ENCODE measurements at places on chromosomes 12 and 14. TPM values are rescaled to one million over a fixed set of nuclear protein-coding genes. Genes with fewer than 3 reads are reported as not detected.

GRCh38 chr14:100710826-100711462 is 15.7 kb upstream of the DLK1 start:
- no peak for DNase-seq

- no peak for DNase-seq
Measured at GRCh38 chr14:96797582-96798349, 584 bp downstream of the VRK1 start.

DNA sequence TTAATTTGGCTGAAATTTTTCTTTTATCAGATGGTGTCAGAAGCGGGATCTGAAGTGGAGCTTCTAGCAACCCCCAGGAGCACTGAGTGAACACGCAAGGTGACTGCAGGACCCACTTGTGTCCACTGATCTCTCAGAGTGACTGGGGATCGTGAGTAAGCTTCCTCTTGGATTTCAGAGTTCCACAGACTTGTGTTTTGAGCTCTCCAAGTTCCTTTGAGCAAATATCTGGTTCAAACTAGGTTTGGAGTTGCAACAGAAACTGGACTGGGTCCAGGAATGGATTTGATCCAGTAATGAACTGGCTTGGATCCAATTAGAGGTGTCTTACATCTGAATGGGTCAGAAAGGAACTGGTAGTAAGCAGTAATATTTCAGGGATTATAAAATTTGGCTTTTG is 24.7 kb upstream of the B4GALNT1 start:
- DNase-seq, result peak; percentile 28

Gene TMTC2
- polyA plus RNA-seq, result 1.1 TPM

GRCh38 chr14:95695913-95696312 is 9.7 kb downstream of the TCL1B start:
- no peak for DNase-seq

DNA sequence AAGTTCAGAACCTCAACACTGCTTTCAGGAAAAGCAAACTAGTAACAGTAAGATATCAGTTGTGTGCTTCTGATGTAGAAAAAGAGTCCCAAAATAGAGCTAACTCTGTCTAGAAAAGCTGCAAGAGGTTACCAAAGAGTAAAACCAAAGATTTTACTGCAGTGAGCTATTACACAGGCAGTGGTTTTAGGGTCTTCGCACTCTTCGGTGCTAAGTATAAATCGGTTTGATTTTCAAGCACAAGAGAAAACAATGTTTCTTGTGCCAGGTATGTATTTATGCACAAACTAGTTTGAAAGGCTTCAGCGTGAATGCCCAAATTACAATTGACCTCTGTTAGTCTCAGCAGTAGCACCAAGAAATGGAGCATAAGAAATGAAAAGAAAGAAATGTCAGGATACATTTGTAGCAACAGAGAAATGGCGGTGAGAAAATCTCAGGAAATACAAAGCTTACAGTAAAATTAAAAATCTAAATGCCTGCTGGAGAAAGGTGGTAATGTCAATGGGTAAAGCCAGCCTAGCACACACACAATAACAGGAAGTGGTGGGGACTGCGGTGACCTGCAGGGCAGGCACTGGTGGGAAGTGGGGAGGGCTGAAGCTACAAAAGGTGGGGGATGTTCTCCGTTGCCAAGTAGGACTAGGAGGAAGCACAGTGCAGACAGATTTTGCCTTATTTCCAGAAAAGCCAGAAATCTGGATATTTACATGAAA is 18.0 kb upstream of the DYRK2 start:
- DNase-seq, result no peak

DNA sequence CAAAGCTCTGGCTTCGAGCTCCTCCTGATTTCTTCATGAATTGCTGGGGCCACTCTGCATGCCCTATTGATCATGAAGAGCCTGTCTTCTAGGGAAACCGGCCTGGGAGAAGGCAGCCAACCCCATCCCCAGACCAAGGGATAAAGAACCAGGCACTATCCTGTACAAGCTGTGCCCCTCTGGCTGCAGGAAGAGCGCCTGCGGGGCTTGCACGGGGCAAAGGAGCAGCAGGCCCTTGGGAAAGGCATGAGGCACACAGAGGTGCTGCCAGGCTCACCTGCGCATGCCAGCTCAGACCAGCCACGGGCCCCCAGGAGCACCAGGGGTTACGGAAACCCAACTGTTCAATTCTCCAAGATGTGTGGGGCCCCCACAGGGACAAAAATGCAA is 2.1 kb downstream of the ITPK1 start:
- DNase-seq, result no peak

DNA sequence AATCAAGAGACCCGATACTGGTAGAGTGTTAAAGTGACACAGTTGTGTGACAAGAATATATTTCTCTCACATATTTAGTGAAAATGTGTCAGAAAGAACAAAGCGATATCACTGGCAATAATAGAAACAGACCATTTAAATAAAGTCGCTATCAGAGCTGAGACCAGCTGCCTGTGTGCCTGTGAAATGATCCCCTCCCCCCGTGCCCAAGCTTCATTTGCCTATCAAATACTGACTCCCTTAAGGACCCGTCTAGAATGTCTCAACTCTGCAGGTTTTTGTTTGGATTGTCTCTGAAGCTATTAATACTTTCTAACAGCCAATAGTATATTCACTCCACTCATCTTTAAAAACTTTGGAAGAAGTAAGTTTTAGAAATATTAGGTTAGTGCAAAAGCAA is 98.9 kb downstream of the EGLN3 start:
- DNase-seq, result no peak

DNA sequence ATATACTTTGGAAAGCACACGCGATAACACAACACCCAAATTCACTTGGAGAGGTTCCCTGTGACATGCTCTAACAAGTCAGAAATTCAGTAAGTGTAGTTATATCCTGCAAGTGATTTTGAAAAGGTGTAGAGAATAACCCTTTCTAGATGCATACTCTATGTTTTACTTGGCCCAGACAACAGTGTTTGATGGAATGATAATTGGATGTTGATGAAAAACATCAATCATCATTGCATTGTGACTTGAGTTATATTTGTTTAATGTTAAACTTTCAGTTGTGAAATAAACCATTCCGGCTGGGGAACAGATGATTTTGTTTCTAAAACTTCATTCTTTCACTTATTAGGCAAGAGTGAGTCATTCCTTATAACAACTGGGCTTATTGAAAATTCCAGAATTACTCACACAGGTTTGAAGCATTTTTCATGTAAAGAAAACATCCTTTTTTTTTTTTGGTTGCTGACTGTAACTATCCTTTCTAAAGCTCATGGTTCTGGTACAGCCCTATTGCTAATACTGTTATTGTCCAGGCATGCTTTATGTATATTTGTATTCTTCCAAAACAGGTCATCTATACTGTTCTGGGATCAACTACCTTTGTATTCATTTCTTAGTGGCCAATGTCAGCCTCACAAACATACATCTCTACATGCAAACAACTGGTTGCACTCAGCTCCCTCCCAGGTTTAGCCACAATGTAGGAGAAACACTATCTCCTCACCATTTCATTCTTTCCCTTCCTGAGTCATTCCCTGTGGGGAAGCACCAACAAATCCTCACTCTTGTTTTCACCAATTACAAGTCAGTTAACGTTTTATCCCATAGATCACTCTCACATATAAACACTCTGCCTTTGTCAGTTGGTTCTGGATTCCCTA is 121.2 kb upstream of the LRIG3 start:
- peak; percentile 98 for DNase-seq

Gene PTPRR
- polyA plus RNA-seq, result 0.62 TPM

GRCh38 chr14:56310643-56311042 is 192.4 kb downstream of the PELI2 start:
- DNase-seq, result no peak

- DNase-seq, result no peak
Measured at GRCh38 chr12:62934239-62934798, 631 bp downstream of the PPM1H start.

DNA sequence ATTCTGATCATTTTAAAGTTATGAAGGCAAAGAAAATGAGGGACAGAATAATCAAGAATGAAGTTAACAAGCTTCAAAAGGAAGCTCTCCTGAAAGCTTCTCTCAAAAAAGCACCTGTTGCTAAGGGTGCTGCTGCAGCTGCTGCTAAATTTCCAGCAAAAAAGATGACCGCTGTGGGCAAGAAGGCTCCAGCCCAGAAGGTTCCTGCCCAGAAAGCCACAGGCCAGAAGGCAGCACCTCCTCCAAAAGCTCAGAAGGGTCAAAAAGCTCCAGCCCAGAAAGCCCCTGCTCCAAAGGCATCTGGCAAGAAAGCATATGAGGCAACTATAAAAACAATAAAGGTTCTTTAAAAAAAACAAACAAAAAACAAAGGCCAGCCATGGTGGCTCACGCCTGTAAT is 52.7 kb upstream of the NR2C1 start:
- no peak for DNase-seq

DNA sequence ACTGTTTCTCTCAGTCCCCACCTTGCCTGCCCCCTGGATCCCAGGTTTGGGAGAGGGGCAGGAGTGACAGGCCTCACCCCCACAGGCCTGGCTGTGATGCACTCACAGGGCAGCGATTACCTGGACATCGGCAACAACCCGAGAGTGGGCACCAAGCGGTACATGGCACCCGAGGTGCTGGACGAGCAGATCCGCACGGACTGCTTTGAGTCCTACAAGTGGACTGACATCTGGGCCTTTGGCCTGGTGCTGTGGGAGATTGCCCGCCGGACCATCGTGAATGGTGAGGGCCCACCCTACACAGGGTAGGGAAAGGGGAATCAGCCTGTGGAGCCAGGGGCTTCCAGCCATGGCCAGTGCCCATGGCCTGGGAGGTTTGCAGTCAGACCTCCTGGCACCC is 8.6 kb downstream of the ACVRL1 start:
- no peak for DNase-seq

Gene MYO1H
- polyA plus RNA-seq, result not detected

DNA sequence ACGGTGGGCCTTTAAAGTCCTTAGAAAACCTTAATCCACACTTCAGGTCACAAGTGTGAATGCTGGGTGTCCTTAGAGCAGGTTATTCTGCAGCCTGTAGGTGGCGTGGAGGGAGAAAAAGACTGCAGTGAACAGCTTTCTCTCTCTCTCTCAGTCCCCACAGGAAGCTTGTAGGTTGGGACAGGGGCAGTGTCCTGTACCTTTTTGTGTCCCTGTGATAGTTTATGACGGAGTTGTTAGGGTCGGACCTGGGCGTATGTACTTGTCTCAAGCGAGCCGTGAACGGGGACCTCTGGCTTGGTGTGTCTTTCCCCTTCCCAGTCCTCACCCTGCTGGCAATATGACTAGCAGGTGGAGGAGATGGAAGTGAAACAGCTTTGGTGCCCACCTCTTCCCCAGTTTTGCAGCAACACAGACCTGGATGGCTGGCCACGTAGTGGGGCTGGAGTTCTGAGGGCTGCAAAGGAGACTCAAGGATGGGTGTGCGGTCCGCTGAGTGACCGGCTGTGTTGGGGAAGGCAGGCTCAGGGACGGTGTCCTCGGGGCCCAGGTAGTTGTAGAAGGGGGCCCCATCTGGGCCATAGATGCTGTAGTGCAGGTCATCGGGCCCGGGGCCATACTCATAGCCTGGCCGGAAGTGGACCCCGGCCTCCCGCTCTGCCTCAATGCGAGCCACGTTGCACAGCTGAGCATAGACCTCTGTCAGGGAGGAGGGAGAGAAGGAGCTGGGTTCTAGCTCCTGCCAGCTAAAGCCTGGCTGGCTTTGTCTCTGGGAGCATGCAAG is 8.9 kb downstream of the ISCA2 start:
- DNase-seq, result no peak

DNA sequence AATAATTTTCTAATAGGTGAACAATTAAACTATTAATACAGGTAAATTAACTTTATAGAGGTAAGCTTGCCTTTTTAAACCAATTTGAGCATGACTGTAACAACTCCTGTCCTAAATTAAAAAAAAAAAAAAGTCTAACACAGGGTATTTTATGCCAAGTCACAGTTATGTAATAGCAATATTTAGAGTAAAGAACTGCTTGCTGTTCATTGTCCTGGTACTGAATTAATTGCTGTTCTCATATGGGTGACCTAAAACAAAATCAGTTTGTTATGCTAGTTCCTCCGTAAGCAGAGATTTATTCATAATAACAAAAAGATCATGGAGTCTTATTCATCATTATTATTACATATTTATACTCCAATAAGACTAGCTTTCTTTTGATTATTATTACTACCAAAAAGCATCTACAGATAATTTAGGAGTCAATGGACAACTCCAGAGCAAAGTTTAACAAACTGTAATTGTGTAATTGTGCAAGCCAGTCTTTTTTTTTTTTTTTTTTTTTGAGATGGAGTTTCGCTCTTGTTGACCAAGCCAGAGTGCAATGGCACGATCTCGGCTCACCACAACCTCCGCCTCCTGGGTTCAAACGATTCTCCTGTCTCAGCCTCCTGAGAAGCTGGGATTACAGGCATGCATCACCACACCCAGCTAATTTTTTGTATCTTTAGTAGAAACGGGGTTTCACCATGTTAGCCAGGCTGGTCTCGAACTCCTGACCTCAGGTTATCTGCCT is 98.3 kb downstream of the ITPR2 start:
- DNase-seq, result no peak

- DNase-seq, result peak; percentile 98
Measured at GRCh38 chr12:121942145-121942718, 23.8 kb downstream of the CFAP251 start.

DNA sequence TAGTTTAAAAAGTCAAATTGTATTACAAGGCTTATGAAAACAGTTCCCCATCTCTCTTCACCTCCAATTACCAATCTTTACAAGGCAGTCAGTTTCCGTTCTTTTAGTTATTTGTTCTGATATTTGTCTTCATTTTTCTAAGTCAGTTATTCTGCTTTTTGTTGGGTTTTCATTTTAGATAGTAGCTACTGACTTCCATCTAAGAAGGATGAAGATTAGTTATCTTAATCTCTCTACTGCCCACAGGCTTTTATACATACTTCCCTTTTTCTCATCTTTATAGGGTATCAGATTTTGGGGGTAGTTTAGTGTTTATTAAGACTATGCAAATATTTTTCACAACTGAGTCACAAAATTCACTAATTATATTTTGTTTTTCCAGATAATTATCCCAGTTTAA is 38.4 kb downstream of the FRS2 start:
- DNase-seq, result no peak
